ENCODE measurements at places on chromosomes 5 and 9. TPM values are rescaled to one million over a fixed set of nuclear protein-coding genes. Genes with fewer than 3 reads are reported as not detected.
A peak's percentile ranks its signal among the peaks of the same experiment; 100 is the strongest.

DNA sequence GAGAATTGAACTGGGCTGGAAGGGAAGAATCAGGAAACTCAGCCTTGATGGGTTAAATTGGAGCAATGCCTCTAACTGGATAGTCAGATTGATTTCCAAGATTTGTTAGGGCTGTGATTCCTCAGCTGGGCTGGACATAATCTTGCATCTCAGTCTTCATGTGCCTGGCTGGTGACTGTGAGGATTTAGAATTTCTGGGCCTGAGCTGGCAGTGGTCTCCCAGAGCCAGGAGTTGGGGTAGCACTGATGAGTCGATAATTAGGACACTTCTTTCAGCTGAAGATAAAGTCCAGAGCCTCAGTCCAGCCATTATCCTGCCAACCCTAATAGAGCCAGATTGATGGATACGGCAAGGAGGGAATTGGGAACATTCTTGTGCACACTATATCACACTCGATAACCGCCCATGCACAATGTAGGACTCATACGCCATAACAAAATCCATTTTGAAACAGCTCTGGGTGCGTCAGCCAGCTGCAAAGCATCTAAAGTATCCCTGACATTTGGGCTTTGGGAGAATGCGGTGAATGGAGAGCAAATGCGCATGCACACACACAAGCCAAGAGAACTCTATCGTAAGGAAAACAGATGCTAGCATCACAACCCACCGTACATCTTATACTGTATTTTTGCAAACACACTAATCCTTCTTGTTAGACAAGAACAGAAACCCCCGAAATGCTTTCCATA lies 405.1 kb upstream of the KLF4 start:
- no peak for DNase-seq

Gene MACROH2A1
- 281 TPM for total RNA-seq

DNA sequence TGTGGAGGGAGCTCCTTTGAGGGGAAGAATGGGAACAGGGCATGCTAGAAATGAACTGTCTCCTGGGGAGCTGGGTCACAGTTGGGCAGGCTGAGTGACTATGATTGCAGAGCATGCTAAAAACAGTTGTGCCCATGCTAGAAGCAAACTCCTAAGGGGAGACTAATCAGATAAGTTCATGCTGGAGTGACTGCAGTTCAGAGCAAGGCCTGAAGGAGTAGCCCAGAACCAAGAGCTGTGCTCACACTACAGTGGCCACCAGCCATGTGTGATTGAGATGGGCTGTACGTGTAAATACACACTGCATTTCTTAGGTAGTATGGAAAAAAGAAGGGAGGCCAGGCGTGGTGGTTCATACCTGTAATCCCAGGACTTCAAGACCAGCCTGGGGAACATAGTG lies 10.3 kb upstream of the AK1 start:
- no peak for DNase-seq

GRCh38 chr9:120852240-120853010 lies 9.7 kb upstream of the PSMD5 start:
- DNase-seq, result no peak

Gene SMIM32
- total RNA-seq, result not detected

DNA sequence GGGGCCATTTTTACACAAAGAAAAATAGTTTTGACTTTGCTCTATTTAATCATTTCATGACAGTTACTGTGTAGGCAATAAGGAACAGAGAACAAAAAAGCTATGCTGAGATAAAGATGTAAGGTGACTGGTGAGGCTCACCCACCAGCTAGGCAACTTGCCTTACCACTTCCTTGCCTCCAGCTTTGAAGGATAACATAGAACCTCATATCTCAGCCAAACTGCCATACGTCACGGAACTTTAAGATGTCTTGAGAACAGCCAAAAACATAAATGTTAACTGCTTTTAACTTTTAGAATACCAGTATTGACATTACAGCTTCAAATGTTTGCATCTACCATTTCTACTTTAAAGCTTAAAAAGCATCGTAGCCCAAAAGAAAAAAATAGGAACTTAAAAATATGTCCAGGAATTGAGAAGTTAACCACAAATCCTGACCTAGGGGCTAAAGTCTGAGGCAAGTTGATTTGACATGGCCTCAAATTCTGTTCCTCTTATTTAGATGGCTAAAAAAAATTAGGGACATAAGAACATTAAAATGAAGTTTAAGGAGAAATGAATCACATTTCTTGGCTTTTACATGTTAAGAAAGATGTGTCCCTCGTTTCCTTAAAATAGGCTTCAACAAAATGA lies 7.7 kb upstream of the GCNT4 start:
- DNase-seq, result no peak

Gene EQTN
- total RNA-seq, result not detected

- no peak for DNase-seq
These were observed 32.2 kb downstream of the BHMT start for GRCh38 chr5:79143684-79144379.

Gene SOX30
- total RNA-seq, result not detected

Gene LURAP1L
- total RNA-seq, result not detected

Gene LCN15
- not detected for total RNA-seq

DNA sequence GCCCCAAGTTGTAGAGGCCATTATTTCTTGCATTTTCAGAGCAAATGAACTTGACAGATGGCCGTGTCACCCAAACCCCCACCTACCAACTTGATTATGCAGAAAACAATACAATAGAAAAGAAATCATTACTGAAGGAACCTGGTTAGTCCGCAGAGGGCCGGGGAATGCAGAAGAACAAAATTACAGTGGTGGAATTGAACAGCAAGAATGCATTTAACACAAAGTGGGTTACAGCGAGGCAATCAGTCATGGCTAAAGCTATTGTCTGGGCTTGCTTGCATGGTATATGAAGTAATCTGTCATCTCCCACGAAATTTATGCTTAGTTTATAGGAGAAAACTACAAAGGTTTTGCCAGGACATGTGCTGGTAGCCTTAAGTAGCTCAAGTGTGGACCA lies 238.3 kb upstream of the IRX1 start:
- DNase-seq, result no peak

Gene CREBRF
- total RNA-seq, result 11.2 TPM

DNA sequence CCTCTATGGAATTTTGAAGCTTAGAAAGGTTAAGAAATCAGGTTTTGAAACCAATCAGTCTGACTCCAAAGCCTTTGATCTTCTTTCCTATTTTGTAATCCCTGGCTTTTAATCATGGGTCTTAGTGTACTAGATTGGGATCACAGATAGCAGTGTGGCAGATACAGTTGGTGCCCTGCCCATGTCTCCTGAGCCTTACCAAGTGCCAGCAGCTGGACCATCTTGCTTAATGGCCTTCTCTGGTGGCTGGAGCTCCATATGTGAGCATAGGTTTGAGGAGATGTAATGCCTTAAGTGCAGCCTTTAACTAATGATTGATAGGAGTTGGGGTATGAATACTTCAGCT lies 16.7 kb upstream of the RIC1 start:
- no peak for DNase-seq

- no peak for DNase-seq
These were observed 44.3 kb upstream of the TESK1 start for GRCh38 chr9:35560625-35561337.

Gene TAF1L
- not detected for total RNA-seq

Gene CXCL14
- not detected for total RNA-seq

DNA sequence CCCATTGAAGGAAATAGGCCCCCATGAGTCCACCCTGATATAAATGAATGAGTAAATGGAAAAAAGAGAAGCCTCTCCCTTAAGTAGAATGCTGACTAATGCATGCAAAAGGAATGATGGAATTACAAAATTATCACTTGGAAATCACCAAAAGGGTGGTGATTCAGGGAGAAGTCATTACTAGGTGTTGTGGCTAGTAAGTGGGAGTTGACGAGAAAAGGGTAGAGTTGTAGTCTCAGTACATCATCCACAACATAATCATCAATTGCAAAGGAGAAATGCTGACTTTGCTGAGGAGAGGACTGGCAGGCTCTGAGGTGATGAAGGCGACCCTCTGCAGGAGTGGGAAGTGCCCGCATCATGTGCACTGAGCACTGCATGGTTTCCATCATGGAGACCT lies 201.5 kb upstream of the S1PR3 start:
- DNase-seq, result no peak

DNA sequence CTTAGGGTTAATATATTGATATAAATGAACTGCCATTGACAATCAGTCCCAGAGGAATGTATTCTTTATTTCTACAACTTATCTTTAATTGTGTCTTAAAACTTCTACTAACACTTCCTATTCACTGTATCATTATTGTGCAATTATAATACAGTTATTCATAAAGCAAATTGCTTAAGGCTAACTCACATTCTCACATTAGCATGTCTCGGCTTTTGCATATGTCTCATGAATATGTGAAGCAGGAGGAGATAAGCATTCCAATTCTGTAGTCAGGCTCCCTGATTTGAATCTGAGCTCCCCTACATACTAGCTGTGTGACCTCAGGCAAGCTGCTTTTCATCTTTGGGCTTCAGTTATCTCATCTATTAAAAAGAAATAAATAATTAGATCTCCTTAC lies 45.4 kb downstream of the PLGRKT start:
- DNase-seq, result no peak

Gene DBH
- total RNA-seq, result not detected

DNA sequence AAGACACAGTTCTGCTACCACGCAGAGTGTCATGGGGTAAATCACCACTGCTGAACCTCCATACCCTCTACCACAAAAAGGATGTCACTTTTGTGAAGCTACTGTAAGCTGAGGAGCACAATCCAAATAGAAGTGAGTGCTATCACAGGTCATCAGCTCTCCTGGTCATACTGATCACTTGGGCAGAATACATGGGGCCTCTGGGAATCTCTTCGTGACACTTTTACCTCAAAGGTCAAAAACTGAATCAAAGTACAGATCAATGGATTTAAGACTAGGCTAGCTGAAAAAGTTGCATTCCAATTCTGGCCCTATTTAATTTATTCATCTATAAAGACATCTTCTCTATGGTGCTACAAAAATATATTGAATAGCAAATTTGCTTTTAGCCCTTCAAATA lies 115.5 kb downstream of the MPDZ start:
- no peak for DNase-seq

Gene SLCO6A1
- total RNA-seq, result not detected

DNA sequence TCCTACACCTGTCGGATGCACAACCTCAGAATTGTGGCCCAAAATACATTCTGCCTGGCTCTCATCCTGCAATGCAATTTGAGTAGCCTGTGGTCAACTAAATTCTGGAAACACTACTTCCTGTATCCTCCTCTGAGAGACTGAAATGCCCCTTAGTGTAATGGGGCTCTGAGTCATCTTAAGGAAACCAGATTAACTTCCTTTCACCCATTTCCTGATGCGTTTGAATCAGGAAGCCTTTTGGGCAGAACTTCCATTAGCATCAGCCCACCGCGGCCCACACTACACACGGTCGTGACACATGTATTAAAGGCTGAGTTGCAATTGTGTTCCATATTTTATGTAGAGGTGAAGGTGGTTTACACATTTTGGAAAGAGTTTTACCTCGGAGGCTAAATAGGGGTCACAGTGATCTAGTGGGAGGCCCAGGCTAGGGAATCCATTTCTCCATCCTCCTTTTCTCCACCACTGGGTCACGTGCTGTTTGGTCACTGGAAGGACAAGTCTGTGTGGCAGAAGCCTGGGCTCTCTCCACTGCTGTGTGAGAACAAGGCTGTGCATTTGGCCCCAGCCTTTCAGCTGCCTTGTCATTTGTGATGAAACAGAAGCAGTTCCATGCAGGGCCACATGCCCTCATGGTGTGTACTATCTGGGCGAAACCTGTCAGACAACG lies 55.9 kb downstream of the DAP start:
- peak; percentile 55 for DNase-seq

- DNase-seq, result no peak
These were observed 33.5 kb downstream of the HAPLN1 start for GRCh38 chr5:83687124-83687619.

Gene TAF11L3
- not detected for total RNA-seq

DNA sequence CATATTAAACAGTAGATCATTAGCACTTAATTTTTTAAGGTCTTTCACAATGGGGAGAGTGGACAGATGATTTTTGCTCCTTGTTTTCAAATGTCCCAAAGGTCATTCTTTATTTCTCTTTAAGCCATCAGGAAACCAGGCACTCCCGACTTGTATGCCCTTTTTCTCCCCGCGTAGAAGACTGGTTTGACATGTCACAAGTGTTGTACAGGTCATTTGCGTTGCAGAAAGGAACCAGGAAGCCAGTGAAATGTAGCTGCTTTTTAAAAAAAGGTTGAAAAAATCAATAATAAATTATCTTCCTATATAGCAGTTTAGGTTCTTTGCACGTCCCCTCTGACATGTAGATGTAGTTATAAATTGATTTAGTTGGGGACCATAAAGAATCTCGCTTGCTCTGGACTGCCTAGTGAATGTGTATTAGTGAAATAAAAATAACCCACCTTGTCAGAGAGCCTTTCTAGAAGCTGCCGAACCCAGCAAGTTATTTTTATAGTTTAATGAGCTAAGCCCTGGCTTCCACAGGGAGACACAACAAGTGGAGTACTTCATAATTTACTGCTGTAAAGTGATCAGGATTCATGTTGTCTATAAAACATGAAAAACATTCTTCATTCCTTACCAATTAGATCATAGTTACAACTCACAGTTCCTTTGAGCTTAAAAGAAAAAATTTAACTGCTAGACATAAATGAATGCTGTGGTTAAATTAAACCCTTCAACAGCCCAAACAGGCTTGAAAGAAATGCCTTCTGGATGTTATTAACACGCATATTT lies 404.6 kb downstream of the CSNK1G3 start:
- DNase-seq, result no peak

- DNase-seq, result no peak
These were observed 13.1 kb upstream of the CEMIP2 start for GRCh38 chr9:71781391-71781790.

DNA sequence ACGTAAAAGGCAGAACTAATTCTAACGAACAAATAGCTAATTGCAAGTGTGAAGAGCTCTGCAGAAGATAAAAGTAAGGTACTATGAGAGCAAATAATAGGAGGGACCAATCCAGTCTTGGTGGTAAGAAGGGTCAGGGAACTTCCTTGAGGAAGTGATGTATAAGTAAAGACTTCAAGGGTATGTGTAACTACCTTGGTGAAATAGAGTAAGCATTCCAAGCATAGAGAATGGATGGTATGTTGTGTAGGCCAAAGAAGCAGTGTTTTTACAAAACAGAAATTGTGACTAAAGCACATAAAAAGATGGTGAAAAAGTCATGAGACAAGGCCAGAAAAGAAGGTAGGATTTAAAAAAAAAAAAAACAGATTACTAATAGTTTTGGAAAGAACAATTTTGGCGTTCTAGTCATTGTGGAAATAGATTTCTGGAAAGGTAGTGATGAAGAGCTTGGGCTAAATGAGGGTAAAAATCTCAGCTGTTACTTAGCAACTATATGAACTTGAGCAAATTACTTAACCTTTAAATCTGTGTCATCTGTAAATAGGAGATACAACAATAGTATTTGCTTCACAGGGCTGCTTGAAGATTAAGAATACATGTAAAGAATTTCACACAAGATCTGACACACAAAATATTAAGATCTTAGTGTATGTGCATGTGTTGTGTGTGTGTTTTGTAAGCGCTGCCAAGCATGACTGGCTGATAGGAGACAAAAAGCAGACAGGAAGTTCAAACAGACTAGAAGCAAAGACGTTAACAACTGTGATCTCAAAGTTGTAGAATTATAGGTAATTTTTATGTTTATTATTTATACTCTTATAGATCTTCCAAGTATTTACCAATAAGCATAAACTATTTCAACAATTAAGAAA lies 73.5 kb downstream of the NR6A1 start:
- no peak for DNase-seq

Gene IFNB1
- total RNA-seq, result 1.1 TPM

GRCh38 chr9:32524892-32525708 lies 896 bp downstream of the RIGI start:
- peak; percentile 60 for DNase-seq

Gene MOB3B
- 0.70 TPM for total RNA-seq

Data from activated CD8-positive, alpha-beta memory T cell treated with anti-CD3 and anti-CD28 coated beads, Interleukin-2, amount 10 ng/mL, durations not matched to agents 7 days and 5 days (primary cell).